ENCODE measurements at places on chromosomes 4 and X.

- DNase-seq = no peak
These were observed 14.5 kb downstream of the TNIP2 start for GRCh38 chr4:2741626-2742025.

DNA sequence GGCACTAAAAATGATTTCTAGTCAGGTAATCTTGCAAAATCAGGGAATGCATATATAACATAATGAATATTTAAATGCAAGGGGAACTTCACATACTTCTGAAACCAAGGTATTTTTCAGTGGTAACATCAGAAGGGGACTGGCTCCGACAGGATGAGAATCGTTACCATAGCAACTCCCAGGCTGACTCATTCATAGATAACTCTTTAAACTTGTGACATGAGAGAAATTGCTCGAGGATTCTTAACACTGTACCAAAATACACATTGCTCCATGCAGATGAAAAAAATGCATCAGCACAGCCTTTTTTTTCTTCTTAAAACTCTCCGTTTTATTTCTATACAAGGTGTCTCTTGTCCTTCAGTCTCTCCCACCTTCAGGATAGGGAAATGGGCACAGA, 114.3 kb downstream of the GABRB1 start:
- DNase-seq = no peak

DNA sequence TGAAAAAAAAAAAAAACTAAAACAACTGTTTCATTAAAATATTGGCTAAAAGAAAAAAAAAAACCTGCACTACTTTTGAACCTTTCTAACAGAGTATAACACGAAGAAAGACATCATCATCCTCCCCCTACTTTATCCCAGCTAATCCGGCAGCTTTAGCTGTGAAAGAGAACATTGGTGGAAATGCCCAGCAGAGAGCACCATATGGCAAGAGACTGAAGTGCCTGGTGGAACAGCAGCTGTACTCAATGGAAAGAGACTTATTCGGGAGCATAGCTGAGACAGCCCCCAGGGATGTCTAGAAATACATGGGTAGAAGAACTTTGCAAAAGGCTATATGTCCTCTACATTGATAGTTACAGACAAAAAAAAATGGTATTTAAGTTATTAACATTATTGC, 30.3 kb downstream of the STPG2 start:
- no peak for DNase-seq

GRCh38 chr4:134470544-134470943, 269.0 kb upstream of the PABPC4L start:
- no peak for DNase-seq

DNA sequence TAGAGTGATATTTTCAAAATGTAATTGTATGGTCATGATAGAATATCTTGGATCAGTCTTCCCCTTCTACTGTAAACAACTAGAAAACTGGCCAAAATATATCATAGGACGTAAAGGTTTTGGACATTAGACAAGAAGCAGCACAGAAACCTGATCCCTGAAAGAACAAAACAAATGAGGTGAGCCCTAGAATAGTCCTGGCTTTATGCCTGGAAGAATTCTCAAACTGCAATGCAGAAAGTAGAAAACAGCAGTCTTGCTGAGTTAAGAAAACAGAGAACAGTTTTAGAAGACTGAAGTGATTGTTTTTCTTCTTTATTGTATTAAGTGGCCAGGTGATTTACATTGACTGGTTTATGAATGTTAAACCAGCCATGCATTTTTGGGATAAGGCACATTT, 19.5 kb downstream of the NSUN7 start:
- no peak for DNase-seq

DNA sequence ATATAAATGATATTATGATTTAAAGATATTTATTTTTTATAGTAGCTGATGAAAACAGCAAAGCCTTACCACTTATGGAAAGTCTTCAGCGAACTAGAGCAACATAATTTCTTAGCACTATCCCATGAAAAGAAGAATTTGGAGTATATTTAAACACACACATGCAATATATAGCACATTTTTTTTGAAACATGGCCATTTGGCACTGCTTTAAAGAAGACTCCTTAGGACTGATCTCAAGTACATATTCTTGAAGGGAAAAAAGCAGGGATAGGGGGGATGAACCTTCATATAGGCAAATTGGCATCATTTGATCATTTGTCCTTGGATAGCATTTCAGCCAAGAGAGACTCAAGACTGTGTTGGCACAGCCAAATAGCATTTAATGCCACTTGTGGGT, 193.3 kb downstream of the ANKRD50 start:
- no peak for DNase-seq

DNA sequence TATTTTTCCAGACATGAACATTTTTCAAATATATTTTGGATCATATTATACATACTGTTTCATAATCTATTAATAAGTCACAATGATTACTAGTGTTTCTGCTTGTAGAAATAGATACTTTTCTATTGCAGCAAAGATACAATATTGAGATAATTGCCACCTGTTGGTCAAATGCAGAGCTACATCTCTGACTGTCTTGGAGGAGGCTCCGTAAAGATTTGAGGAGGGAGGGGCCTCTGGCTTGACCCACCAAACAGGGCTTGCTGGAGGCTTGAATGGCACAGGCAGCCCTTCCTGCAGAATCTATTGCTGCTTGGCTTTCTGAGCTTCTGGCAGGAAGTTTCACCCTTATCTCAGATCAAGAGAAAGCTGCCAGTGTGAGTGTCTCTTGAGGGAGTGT, 99.3 kb upstream of the ARMCX2 start:
- DNase-seq = no peak

DNA sequence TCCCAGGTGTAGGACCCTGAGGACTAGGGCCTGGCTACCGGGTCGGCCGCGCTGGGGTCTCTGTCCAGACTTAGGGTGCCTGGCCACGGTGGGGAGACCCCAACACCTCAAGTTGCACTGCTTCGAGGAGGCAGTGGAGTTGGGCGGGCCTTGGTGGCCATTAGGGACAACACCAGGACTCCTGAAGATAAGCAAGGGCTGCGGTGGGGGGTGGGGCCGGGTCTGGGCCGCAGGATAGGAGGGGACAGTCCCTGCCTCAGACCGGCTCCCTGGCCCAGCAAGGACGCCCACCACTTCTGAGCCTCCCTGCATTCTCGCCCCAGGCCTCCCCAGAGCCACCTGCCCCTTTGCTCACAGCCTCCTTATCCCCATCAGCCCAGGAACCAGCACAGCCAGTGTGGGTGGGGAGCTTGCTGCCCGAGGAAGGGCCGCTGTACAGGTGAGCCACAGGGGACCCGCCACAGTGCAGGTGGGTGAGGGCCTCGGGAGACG, 5.5 kb upstream of the MXD4 start:
- DNase-seq = no peak

GRCh38 chr4:141560056-141560455, 76.3 kb upstream of the IL15 start:
- DNase-seq = no peak

- DNase-seq = no peak
These were observed 32.2 kb upstream of the GATB start for GRCh38 chr4:151792995-151793394.

DNA sequence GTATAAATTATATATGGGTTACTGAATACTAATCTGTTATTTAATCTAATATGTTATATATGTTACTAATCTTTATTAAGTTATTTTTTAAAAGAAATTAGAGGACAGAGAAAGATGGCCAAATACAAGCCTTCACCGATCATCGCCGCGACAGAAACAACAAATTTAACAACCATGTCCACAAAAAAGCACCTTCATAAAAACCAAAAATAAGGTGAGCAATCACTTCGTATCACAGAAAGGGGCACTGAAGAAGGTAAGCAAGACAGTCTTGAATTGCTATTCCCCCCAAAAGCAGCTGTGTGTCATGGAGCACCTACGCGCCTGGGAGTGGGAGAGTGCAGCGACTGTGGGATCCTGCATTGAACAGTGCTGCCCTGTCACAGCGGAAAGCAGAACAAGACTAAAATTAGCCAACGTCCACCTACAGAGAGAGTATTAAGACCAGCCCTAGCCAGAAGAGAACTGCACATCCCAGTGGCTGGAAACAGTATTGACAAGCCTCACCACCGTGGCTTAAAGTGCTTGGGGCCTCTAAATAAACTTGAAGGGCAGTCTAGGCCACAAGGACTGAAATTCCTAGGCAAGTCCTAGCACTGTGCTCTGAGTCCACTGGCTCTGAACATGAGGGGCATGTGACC, 38.5 kb downstream of the LRBA start:
- DNase-seq = peak; percentile 22

- DNase-seq = no peak
These were observed 443.0 kb downstream of the GPM6A start for GRCh38 chr4:175369087-175369486.

DNA sequence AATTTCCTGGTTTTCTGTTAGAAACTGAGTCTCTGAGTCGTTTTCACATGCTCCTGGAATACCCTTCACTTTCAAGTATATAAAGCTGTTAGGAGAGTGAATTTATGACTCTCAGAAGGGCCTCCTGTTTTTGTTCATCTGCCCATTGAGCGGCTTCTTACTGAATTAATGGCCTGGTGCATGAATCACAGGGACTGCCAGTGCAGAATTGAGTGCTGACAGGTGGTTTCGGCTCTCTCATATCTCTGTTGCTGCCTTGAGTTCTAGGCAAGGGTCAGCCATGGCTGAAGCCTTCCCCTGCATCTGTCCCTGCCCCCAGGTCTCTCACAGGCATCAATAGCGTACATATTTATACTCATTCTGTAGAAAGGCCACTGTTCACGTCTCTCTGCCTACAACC, 22.7 kb upstream of the SEPSECS start:
- no peak for DNase-seq

GRCh38 chr4:155639704-155640523, 26.7 kb upstream of the GUCY1A1 start:
- DNase-seq = peak; percentile 66

GRCh38 chrX:81195712-81196111, 6.0 kb downstream of the HMGN5 start:
- peak; percentile 20 for DNase-seq

DNA sequence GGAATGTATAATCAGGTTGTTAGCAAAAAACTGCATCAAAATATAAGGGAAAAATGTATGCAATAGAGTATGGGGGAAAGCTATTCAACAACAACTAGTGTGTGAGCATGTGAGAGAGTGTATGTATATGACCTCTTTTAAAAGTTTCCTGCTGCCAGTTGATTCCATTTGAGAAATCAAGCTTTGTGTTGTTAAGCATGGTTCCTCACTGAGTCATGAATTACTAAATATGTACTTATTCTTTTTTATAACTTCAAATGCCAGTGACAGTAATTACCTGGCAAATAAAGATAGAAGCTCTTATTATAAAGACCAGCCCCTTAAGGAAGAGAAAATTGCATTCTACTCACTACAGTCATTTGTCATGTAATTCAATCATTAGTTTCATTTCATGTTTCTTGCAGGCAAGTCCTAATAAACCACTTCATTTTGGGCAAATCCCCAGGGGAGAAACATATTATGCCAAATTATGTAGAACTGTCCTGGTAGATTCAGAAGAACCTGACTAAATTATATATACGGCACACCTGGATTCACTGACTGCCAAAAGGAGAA, 19.2 kb downstream of the RASGEF1B start:
- no peak for DNase-seq

GRCh38 chr4:58144721-58145120, 1034.5 kb upstream of the IGFBP7 start:
- DNase-seq = no peak

- DNase-seq = no peak
These were observed 39.1 kb upstream of the MBTPS2 start for GRCh38 chrX:21800344-21800770.

GRCh38 chr4:40193016-40193571, 3.7 kb upstream of the RHOH start:
- DNase-seq = no peak

DNA sequence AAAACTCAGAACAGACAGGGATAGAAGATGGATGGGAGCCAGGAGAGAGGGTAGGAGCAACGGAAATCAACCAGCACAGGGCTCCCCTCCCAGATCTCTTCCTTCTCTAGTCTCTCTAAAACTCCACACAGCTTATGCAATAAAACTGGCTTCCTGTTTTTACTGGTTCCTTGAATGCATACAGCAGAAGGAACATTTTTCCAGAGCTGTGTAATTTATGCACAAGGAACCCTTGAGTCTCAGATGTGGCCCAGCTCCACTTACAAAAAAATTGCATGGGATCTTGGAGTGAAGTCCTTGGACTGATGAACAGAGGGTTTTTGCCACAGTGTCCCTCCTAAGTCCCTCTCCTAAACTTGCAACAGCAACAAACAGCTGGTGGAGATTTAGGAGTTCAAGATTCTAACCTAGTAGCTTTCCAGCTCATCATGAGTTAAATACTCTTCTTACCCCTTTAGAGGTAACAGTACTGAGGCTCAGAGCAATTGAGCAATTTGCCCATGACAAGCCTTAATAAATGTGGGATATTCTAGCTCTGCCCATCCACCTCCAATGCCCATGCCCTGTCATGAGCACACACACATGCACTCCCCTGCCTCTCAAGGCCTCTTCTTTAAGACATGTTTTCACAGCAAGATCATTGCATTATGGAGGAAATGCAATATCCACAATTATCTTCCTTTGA, 18.4 kb upstream of the CC2D2A start:
- peak; percentile 41 for DNase-seq

DNA sequence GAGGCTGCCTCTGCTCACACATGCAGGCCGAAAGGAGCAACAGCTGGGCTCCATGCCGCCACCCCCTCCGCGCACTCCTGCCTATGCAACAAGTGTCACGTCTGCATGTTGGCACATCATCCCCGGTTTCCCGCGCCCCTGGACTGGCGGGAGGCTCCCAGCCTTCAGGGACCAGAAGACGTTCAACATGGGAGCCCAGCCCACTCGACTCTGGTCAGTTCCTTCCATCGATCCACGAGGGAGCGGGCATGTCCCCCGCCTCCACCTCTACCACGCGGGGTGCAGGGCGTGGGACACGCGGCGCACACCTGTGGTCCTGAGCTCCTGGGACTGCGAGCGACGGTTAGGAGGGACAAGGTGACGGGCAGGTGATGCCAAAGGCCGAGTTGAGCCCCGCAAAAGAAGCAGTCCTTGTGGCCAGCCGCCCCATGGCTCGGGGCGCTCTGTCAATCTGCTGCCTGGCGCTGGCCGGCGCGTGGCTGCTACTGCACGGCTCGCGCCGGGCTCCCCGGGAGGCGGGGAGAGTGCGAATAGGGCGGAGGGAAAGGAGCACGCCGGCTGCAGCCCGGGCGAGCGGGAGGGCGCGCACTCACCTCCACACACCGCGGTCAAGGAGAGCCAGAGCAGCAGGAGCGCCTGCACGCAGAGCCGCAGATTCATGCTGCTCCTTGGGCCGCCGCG, 645 bp downstream of the APLN start:
- DNase-seq = no peak

DNA sequence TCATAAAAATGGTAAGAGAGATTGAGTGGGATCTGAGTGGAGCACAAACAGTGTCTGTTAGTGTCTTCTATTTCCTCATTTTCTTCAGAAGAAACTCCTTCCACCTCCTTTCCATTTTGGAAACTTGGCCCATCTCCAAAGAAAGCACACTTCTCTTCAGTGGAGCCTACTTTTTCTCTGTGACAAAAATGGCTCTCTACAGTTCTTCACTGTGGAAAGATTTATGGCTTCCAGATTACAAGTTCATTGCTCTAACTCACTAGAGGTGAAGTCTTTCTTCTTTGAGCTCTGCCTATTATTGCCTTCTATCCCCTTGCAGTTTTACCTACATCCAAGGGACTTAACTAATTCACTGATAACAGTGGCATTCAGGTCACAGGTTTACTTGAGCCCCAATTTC, 325.8 kb downstream of the ANTXR2 start:
- DNase-seq = no peak

GRCh38 chr4:169245061-169245460, 25.7 kb downstream of the SH3RF1 start:
- no peak for DNase-seq

GRCh38 chr4:184417802-184418511, 56.4 kb downstream of the IRF2 start:
- no peak for DNase-seq
